Transverse colon (tissue), 4 donors: ENCODE measurements at places on chromosomes 5 and 9. TPM values are rescaled to one million over a fixed set of nuclear protein-coding genes. Genes with fewer than 3 reads are reported as not detected.
A peak's percentile ranks its signal among the peaks of the same experiment; 100 is the strongest.

GABRA1 gene
- not detected for total RNA-seq

BHMT2 gene
- 12.1 TPM for total RNA-seq

DOLPP1 gene
- 52.4 TPM for total RNA-seq

FOXB2 gene
- not detected for total RNA-seq

TLX3 gene
- total RNA-seq: not detected

PDE6A gene
- total RNA-seq: 1.2 TPM

DNA sequence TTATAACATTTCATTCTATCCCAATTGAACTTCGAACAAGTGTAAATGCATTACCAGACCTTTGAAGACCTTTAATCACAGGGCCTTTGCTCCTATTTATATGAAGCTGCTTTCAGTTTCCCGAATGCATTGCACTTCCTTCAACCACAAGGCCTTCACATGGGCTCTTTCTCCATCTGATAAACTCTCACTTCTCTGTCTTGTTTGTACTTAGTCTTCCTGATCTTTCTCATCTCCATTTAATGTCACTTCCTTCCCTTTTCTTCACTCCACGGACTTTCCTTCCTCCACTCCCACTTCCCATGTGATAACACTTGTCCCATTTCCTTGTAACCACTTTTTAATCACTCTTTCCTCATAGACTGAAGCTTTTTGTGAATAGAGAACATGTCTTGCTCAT, 74.3 kb upstream of the TNC start:
- DNase-seq: no peak
- no peak overlapping the region for H3K4me3 ChIP-seq
- H3K27ac ChIP-seq: no peak overlapping the region
- no peaks in the 10 kb centered on the region for H3K36me3 ChIP-seq
- H3K27me3 ChIP-seq: no peaks in the 10 kb centered on the region
- no peaks in the 10 kb centered on the region for H3K4me1 ChIP-seq

GRCh38 chr5:121949885-121950284, 11.9 kb upstream of the SRFBP1 start:
- no peaks in the 10 kb centered on the region for H3K27me3 ChIP-seq
- H3K4me1 ChIP-seq: no peaks in the 10 kb centered on the region
- peak; percentile 21 for DNase-seq
- no peak overlapping the region for H3K27ac ChIP-seq
- no peaks in the 10 kb centered on the region for H3K36me3 ChIP-seq
- no peak overlapping the region for H3K4me3 ChIP-seq

DNA sequence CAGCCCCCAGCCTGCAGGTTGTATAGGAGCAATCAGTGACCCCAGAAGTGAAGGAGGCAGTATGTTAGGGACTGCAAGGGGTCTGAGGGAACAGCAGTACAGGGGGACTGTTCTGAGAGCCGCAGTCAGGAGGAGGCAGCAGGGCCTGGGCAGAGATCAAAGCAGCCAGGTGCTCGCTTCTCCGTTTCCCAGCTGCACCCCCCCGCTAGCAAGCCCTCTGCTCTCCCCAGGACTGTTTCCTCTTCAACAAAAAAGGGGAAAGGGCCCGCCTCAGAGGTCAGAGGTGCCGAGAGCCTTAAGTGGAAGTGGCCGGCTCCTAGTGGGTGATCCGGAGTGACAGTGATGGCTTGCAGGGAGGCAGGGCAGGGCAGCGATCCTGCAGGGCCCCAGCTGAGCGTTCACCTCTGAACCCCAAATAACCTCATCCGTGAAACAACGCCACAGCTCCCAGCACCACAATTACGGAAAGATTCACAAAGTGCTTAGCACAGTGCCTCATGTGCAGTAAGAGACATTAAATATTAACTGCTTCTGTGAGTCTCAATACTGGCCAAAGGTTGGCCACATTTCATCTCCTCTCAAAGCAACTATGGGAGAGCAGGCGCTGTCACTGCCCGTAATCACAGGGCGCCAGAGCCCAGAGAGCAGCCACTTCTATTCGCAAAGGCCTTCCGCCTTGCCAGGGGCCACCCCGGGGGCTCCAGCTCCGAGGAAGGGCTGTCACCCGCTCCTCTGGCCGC, 8.0 kb downstream of the CLPTM1L start:
- no peak overlapping the region for H3K27ac ChIP-seq
- no peaks in the 10 kb centered on the region for H3K36me3 ChIP-seq

- no peak overlapping the region for H3K4me3 ChIP-seq
- H3K4me1 ChIP-seq: peaks cover 3% of the 10 kb centered on the region
- DNase-seq: peak; percentile 44
- no peaks in the 10 kb centered on the region for H3K36me3 ChIP-seq
- H3K27me3 ChIP-seq: no peaks in the 10 kb centered on the region
Measured at GRCh38 chr5:43110606-43111170, 10.0 kb upstream of the ZNF131 start.

GRCh38 chr9:122033775-122034373, 59.2 kb downstream of the TTLL11 start:
- H3K4me3 ChIP-seq: no peak overlapping the region
- no peak for DNase-seq
- H3K4me1 ChIP-seq: no peaks in the 10 kb centered on the region
- peaks cover 5% of the 10 kb centered on the region for H3K36me3 ChIP-seq

GRCh38 chr5:150211156-150212030, 21.5 kb downstream of the SLC6A7 start:
- peaks cover 14% of the 10 kb centered on the region for H3K4me1 ChIP-seq
- H3K36me3 ChIP-seq: no peaks in the 10 kb centered on the region
- peak; percentile 73 for DNase-seq
- H3K27ac ChIP-seq: peak overlapping the region; percentile 77
- no peaks in the 10 kb centered on the region for H3K27me3 ChIP-seq
- H3K4me3 ChIP-seq: no peak overlapping the region

DNA sequence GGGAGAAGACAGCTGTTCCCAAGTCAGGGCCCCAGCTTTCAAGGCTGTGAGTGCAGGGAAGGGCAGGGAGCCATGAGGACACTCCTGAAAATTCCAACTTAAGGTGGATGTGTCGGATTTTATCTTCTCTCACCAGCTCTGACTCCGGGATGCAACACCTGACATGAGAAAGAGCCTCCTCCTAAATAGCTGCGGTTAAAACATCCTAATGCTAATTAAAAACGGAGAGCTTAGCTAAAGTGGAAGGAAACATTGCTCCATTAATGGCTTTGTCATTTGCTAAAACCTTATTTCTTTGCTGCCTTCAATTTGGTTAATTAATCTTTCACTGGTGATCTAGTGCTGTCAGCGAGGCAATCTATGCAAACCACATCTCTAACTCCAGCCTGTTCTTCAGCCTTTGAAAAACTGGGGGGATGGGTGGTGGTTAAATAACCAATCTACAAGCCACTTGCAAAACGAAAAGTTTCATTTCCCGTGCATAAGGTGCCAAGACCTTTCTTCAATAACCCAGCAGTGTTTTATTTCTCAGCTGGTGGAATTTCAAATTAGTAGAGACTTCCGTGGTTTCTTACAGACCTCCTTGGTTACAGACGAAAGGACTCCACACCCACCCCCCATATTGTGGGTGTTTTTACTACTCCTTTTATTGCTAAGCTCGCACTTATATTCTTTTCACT, 379.6 kb downstream of the MLLT3 start:
- H3K4me3 ChIP-seq: no peak overlapping the region
- no peak overlapping the region for H3K27ac ChIP-seq
- H3K27me3 ChIP-seq: no peaks in the 10 kb centered on the region
- no peaks in the 10 kb centered on the region for H3K36me3 ChIP-seq
- no peak for DNase-seq

DNA sequence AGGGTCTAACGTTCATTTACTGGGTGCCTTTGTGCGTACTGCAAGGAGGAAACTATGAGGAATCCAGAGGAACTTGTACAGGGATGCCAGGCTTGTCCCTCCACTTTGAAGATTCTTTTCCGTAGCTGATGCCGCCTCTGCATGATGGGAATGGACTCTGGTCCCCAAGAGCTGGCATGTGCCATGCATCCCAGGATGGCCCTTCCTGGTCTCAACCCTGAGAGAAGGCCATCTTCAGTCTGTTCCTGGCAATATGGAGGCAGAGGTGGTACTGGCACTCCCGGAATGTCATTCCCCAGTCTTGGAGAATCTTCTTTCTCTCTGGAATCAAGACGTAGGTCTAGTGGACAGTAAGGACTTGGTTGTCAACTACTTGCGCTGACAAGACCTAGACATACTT, 61.5 kb downstream of the BASP1 start:
- no peak overlapping the region for H3K27ac ChIP-seq
- no peaks in the 10 kb centered on the region for H3K27me3 ChIP-seq
- no peaks in the 10 kb centered on the region for H3K36me3 ChIP-seq
- H3K4me1 ChIP-seq: no peaks in the 10 kb centered on the region
- no peak overlapping the region for H3K4me3 ChIP-seq

DNA sequence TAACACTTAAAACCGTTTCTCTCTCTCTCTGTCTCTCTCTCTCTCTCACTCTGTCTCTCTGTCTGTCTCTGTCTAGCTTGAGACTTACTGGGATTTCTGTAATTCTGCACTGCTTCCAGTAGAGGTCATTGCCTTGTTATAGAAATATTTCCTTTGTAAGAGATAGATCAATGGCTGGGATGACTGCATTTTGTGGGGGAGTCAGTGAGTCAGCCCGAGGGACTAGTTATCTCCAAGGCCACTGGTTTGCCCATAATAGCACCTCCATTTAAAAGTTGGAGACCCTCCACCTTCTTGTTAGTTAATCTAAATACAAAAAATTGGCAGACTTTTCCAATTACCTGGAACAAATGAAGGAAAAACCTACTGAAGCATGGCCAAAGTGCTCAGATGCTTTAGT, 547.2 kb downstream of the LRRC70 start:
- no peak overlapping the region for H3K4me3 ChIP-seq
- no peaks in the 10 kb centered on the region for H3K36me3 ChIP-seq
- H3K27ac ChIP-seq: no peak overlapping the region

- H3K4me3 ChIP-seq: no peak overlapping the region
- H3K27me3 ChIP-seq: no peaks in the 10 kb centered on the region
- no peaks in the 10 kb centered on the region for H3K36me3 ChIP-seq
- no peak overlapping the region for H3K27ac ChIP-seq
- H3K4me1 ChIP-seq: no peaks in the 10 kb centered on the region
- DNase-seq: no peak
Measured at GRCh38 chr9:137828527-137829259, 48.9 kb upstream of the CACNA1B start.

DNA sequence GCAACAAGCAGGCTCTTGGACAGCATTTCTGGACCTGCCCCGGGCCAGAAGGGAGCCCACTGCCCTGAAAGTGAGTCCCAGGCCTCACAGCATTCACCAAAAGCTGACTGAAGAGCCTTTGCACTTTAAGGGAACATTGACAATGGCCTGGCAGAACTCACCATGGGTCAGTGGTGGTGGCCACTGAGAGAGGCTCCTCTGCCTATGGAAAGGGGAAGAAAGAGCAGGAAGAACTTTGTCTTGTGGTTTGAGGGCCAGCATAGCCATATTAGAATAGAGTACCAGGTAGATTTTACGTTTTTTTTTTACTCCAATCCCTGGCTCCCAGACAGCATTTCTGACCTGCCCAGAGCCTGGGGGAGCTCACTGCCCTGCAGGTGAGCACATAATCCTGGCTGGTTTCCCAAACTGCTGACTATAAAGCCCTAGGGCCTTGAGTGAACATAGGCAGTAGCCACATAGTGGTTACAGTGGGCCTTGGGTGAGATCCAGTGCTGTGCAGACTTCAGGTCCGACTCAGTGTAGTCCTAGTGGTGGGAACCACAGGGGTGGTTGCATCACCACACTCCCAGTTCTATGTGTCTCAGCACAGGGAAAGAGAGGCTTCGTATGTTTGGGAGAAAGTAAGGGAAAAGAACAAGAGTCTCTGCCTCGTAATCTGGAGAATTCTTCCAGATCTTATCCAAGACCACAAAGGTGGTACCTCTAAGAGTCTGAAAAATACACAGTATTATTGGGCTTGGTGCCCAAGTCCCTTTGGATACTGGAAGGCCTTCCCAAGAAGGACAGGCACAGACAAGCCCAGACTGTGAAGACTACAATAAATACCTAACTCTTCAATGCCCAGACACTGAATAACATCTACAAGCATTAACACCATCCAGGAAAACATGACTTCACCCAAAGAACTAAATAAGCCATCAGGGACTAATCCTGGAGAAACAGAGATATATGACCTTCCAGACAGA, 89.5 kb downstream of the TSSK1B start:
- H3K36me3 ChIP-seq: no peaks in the 10 kb centered on the region
- no peak overlapping the region for H3K27ac ChIP-seq
- no peak overlapping the region for H3K4me3 ChIP-seq
- DNase-seq: no peak
- H3K27me3 ChIP-seq: no peaks in the 10 kb centered on the region
- H3K4me1 ChIP-seq: no peaks in the 10 kb centered on the region

- H3K27ac ChIP-seq: no peak overlapping the region
- no peaks in the 10 kb centered on the region for H3K36me3 ChIP-seq
- DNase-seq: no peak
- no peaks in the 10 kb centered on the region for H3K27me3 ChIP-seq
- H3K4me1 ChIP-seq: no peaks in the 10 kb centered on the region
Measured at GRCh38 chr5:15346738-15347137, 153.2 kb upstream of the FBXL7 start.

- H3K27ac ChIP-seq: no peak overlapping the region
- H3K4me1 ChIP-seq: no peaks in the 10 kb centered on the region
Measured at GRCh38 chr5:142550471-142550870, 135.4 kb downstream of the FGF1 start.

DNA sequence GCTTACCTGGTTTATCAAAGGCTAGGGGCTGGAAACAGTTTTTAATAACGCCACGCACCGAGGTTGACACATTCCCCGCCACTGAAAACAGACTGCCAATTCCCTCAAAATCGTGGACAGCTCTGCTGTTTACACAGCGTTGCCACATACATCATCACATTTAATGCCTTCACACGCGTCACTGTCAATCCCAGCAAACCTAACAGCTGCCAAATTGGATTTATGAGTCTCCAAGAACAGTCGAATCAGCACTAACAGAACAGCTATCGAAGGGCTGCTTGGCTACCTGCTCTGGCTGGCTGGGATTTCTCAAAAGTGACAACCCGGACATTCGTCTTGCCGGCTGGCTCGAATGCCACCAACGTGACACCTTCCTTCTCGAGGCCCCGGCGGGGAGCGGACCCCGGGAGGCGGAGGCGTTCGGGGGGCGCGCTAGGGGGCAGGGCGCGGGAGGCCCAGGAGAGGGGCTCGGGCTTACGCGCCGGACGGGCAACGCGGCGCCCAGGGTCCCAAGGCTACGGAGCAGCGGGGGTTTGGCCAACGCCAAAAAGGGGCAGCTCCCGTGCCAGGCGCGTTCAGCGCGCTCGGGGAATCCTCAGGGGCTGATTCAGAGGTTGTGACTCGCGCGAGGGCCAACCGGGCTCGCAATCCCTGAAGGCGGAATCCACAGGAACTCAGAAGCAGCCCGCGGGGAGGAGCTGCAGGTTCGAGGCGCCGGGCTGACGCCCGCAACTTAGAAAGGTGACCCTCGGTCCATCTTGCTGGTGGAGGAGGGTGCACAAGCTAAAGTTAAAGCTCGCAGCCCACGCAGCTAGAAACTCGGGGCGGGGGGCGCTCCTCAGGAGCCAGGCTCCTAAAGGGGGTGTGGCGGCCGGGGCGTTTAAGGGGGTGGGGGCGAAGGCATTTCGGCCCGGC, 1.2 kb downstream of the CDC14B start:
- peak overlapping the region; percentile 80 for H3K27ac ChIP-seq
- peak; percentile 46 for DNase-seq
- H3K27me3 ChIP-seq: peaks cover 13% of the 10 kb centered on the region
- peak overlapping the region; percentile 71 for H3K4me3 ChIP-seq
- no peaks in the 10 kb centered on the region for H3K36me3 ChIP-seq
